Fibroblast of upper back skin (primary cell): ENCODE measurements at places on chromosomes 3 and 15.
A peak's percentile ranks its signal among the peaks of the same experiment; 100 is the strongest.

GRCh38 chr15:99657996-99658395 lies 75.2 kb downstream of the LYSMD4 start:
- no peak for DNase-seq

DNA sequence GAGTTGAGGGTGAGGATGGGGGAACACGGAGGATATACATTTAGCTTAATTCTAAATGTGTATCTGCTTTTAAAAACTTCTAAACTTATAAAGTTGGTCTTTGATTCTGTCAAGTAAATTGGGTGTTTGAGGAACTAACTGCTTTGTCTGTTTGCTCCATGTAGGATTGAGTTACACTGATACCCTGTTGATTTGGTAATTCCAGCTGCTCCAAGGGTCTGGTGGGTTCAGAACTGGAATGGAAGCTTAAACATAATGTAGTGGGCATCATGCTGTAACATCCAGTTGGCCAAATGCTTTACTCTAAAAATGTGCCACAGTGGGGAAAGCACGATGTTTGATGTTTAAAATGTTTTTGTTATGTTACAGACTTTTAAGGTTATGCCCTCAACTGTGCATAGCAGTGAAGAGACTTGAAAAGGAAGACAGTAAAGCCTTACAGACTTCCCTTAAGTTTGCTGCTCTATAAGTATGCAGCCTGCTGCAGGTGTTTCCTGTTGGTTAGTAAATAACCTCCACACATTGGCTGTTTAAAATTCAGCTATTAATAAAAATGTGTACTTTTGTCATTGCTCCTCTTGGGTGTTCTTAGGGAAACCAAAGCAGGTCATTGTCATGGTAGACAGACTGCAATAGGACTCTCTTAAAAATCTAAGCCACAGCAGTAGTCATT lies 5.9 kb upstream of the EDEM1 start:
- DNase-seq = no peak

GRCh38 chr3:182683858-182684257 lies 109.4 kb upstream of the ATP11B start:
- no peak for DNase-seq

DNA sequence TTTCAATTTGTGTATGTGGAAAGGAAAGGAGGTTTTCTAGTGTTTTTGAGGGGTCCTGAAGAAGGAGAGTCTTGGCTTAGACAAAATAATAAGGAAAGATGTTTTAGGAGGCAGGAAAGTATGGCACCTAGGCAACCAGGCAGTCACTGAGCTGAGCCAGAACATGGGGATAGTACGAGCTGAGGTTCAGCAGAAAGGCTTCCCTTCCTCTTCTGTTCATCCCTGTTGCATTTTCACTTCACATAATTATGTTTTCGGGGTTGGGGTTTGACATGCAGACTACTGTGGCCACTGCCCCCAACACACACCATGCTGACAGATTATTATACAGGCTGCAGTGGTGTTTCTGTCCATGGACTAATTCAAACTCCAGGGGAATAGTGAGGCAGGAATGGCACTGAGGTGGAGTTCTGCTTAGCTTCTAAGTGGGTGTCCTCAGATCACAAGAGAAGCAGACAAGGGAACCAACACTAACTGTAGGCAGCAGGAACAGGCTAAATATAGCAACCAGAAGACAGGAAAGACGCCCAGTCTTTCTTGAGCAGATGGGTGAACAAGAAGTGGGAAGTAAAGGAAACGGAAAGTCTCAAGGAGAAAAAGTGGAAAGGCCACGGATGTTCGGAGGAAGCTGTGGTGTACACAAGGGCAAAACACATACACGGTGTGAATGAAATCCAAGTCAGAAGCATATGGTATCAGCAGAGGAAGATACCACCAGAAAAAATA lies 305.8 kb downstream of the PLCL2 start:
- no peak for DNase-seq

GRCh38 chr3:176650478-176650877 lies 546.8 kb downstream of the TBL1XR1 start:
- DNase-seq = peak; percentile 47

DNA sequence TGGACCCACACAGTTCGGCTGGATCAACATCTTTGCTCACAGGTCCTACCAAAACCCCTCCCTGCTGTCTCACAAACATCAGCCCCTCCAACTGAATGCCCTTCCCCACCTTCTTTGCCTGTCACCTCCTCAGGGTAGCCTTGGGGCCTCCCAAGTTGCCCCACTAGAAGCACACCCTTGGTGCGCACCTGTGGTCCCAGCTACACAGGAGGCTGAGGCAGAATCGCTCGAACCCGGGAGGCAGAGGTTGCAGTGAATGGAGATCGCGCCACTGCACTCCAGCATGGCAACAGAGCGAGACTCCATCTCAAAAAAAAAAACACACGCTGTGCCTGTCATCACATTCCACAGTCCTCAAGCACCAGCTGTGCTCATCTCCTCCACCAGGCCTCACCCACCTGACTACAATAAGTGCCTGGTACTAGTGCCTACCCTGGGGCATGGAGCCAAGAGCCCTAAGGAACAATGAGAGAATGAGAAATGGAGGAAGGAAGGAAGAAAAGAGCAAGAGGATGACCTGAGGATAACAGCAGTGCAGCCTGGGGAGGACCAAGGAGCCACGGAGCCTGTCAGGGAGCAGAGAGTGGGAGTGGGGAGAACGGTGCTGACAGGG lies 26.0 kb downstream of the RPN1 start:
- no peak for DNase-seq

DNA sequence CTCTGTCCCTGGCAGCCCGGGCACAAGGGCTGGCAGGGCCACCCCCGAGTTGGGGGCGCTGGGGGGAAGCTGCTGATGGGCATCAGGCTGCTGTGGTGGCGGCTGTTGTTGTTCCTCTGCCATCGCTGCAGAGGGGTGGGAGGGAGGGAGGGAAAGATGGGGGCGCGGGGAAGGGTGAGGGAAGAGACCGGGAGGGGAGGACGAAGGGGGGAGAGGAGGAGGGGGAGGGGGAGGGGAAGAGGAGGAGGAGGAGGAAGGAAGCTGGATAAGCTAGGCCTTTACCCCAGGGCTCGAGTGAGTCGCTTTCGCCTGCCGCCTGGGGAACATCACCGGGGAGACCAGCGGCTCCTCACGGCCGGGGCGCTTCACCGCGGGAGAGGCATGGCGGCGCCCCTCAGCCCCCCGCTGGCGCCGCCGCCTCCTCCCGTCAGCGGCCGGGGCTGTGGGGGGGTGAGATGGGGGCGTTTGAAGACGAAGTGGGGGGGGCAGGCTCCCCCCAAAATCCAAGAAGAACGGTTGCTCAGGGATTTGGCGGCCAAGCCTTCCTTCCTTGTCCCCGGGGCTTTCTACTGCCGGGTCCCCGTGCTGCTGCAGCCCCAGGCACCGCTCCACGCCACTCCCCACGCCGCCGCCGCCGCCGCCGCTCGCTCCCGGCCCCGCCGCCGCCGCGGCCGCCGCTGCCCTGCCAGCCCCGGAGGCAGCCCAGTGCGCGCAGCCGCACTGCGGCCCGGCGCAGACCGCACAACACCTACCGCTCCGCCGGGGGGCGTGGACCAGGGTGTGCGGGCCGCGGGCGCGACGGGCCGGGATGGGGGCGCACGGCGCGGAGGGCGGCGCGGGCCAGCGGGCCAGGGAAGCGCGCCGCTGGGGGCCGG lies at the start of gene RFX7:
Gene RFX7, minus strand, starts transcription at position 717 of the 875 bp plus-strand sequence. Its CDS starts 594 bp downstream, at position 123.
- peak; percentile 77 for DNase-seq

DNA sequence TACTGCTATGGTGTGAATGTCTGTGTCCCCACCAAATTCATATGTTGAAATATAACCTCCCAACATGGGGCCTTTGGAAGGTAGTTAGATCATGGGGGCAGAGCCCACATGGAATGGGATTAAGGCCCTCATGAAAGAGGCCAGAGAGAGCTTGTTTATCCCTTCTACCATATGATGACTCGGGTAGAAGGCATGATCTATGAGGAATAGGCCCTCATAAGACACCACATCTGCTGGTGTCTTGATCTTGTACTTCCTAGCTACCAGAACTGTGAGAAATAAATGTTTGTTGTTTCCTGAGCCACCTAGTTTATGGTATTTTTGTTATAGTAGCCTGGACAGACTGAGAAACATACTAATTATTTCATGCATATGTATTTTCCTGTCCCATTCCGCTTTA lies 51.9 kb downstream of the WWTR1 start:
- DNase-seq = peak; percentile 70

DNA sequence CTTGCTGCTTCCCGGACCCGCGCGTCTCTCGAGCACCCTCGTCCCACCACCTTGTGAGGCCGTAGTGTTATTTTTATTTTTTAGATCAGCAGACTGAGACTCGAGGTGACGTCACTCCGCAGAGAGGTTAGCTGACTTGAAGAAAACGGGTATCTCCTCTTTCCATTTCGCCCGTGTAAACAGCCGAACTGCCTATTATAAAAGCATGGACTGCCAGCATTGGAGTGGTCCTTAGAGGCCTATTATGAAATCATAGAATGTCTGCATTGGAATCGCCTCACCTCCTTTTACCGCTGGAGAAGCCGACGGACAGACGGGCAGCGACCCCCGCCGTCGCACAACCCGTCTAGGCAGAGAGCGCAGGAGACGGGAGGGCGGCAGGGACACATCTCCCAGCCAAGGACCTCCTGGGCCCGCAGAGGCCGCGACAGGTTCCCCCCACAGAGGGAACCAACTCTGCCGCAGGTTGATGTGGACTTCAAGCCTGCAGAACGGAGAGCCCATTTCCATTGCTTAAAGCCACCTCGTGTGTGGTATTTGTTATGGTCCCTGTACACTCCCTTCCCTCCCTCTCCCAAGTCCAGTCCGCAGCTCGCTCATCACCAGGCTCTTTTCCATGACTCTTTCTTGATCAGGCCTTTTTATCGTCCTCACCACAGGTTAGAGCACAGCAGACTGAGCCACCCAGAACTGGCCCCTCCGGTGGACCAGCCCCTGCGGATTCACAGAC lies 540 bp upstream of the PPP1R2 start:
- no peak for DNase-seq
